Activated T-helper 1 cell treated with anti-CD3 and anti-CD28 coated beads, Interleukin-2, amount 50 U/mL, for 16 hours (primary cell): ENCODE measurements at places on chromosomes 4 and X.

- no peak for DNase-seq
These were observed 204.5 kb downstream of the NLGN4X start for GRCh38 chrX:6024204-6024603.

DNA sequence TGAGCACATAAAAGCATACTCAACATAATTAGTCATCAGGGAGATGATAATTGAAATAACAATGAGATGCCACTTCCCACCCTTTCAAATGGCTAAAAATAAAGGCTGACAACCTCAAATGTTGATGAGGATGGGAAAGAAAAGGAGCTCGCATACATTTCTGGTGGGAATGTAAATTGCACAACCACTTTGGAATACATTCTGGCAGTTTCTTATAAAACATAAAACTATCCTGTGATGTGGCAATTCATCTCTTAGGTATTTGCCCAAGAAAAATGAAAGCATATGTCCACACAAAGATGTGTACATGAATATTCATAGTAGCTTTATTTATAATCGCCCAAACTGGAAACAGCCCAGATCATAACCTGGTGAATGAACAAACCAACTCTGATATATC is 687 bp upstream of the ZNF275 start:
- DNase-seq = no peak

- peak; percentile 84 for DNase-seq
These were observed 21.8 kb upstream of the CSF2RA start for GRCh38 chrX:1246816-1247215.

- DNase-seq = no peak
These were observed 85.2 kb upstream of the CLCN4 start for GRCh38 chrX:10071451-10072144.

DNA sequence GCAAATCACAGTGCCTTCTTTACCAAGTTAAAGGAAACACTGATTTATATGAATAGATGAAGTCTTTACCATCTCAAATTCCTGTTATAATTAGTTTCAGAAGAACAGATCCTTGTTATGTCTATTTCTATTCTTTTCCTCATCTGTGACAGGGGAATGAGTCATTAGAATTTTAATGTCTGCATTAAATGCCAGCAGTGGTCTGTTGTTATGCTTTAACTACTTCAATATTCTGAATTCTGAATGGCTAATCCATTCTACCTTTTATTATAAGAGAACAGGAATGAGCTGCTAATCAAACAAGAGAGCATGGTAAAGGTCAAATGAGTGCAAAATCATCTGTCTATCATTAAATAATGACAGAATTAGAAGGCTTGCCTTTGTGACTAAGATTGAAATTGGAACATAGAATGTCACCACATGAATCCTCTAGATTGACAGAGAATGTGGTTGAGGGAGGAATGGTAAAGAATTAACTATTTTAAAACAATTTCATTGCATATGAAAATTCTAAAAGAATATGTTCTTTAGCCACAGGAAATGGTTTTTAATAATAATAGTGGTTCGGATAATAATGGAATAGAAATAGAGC is 935.5 kb downstream of the ADGRL3 start:
- no peak for DNase-seq

- no peak for DNase-seq
These were observed 178.4 kb upstream of the GALNT7 start for GRCh38 chr4:172989984-172990820.
